Hypothalamus (tissue), 51 donors: ENCODE measurements at places on chromosomes 2 and 18.

DNA sequence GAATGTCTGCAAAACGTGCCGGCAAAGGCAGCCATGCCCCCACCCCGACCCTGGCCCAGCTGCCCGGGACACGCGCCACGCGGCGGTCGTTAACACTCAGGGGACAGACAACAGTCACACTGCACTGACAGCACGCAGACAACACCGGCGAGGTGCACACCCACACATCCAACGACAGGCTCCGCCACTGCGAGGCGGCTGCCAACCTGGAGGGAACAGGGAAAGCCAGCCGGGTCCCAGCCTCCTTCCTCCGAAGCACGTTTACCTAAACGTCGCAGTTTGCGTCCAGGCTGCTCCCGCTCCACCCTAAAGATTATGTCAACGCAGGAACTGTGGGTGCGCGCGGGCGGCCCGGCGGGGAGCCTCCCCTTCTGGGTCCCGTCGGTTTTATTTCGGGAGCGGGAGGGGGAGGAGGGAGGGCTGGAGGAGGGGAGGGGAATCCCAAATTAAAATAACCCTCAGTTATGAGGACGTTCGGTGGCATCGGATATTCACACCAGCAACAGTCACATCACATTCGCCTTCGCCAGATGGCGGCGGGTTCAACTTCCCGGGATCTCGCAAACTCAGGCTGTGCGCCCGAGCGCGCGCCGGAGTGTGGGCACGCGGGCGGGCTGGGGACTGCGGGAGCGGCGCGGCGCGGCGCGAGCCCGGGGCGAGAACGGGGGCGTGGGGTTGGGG, 644 bp downstream of the PTGR3 start:
- peak; percentile 36 for DNase-seq

DNA sequence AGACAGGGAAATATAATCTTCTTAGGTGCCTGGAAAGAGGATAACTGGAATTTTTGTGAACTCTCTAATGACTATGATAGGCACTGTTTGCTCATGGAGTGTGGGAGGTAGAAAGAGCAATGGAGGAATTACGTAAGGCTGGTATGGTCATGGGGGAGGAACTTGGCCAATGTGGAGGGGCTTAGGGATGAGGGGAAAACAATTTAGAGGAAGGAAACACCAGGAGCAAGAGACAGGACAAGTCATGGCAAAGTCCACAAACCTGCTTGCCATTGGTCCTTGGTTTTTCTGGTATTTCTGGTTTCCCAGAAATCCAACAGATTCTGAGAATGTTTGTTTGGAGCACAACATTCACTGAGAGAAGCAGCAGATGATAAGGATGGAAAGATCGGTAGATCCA, 274.2 kb downstream of the DYSF start:
- DNase-seq = no peak

- peak; percentile 79 for DNase-seq
These were observed 945.0 kb upstream of the CRIM1 start for GRCh38 chr2:35410431-35411061.

- DNase-seq = no peak
These were observed 62.6 kb downstream of the NBAS start for GRCh38 chr2:15498554-15498953.

DNA sequence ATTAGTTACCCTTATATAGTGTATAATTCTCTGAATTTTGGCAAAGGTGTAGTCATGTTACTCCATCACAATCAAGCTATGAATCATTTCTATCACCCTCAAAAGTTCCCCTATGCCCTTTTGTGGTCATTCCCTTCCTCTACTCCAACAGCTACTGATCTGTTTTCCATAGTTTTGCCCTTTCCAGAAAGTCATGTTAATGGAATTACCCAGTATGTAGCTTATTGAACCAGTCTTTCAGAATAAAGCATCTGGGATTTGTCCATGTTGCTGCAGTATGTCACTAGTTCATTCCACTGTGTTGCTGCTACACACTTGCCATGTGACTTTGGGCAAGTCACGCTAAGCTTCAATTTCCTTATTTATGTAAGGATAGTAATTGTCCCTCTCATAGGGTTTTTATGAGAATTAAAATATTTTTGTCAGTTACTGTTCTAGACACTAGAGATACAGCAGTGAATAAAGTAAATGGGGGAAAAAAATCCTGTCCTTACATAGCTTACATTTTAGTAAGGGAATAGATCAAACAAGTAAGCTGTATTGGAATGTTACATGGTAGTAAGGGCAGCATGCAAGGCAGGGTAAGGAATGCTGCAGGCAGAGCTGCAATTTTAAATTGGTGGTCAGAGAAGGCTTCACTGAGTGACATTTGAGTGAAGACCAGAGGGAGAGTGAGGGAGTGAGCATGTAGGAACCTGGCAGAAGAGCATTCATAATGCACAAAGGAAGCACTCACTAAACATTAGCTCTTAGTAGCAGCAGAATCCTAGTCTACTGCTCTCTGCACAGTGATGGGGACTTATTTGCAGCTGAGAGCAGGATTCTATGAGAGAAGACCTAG, 80.3 kb upstream of the TSPYL6 start:
- no peak for DNase-seq

DNA sequence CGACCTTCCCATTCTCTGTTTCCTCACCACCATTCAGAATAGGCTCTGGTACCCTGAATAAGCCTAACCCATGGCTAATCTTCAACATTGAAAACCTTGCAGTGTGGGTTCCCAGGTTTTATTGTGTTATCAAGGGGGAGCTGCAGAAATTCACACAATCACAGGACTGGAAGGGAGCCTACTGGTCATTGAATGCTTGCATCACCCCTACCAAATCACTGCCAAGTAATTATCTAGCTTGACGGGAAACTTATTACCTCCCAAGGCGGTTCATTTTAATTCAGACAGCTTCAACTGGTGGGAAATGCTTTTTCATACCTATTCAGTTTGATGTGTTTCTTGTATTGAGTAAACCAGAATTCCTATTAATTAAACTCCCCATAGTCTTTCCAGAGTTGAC, 33.6 kb upstream of the EFEMP1 start:
- no peak for DNase-seq

- peak; percentile 61 for DNase-seq
These were observed 47.6 kb upstream of the GPC1 start for GRCh38 chr2:240387669-240388358.

DNA sequence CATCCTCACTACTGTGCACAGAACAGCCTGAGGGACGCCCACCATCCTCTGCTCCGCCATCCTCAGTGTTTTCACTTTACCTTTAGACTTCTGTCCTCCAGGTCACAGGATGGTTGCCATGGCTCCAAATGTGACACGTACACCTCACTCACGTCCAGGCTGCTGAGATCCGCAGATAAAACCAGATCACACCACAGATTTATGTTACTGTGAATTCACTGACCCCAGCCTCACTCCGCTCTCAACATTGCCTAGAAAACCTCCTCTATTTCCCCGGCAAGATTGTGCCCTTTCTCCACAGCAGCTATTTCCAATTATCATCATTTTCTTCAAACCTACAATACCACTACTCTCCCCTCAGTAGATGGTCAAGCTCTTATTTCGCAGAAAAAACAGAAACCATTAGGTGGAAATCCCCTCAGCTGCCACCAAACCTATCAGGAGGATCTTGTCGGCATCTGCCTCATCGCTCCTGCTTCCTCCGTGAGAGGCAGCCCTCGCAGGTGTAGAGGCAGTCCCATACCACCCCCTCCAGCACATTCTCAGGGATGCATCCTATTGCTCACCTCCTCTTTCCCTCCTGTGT, 49.8 kb upstream of the SLC1A4 start:
- no peak for DNase-seq

- no peak for DNase-seq
These were observed 293.8 kb upstream of the CHAC2 start for GRCh38 chr2:53473775-53474311.

- no peak for DNase-seq
These were observed 61.8 kb downstream of the NRP2 start for GRCh38 chr2:205744074-205744591.

DNA sequence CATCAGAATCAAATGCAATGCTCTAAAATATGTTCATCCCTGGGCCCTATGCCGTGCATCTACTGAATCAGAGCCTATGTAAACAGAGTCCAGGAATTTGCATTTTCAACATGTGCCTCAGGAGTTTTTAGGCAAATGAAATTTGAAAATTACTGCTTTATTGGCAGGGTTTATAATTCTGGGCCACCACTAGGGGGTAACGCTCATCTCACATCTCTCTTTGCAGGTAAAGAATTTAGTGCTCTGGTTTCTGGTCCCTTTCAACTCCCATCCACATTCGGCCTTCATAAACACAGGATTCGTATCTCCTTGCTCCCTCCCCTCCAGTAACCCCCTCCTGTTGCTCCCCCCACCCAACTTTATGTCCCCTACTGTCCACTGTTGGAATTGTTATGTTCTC, 49.3 kb downstream of the LYPD6B start:
- no peak for DNase-seq

DNA sequence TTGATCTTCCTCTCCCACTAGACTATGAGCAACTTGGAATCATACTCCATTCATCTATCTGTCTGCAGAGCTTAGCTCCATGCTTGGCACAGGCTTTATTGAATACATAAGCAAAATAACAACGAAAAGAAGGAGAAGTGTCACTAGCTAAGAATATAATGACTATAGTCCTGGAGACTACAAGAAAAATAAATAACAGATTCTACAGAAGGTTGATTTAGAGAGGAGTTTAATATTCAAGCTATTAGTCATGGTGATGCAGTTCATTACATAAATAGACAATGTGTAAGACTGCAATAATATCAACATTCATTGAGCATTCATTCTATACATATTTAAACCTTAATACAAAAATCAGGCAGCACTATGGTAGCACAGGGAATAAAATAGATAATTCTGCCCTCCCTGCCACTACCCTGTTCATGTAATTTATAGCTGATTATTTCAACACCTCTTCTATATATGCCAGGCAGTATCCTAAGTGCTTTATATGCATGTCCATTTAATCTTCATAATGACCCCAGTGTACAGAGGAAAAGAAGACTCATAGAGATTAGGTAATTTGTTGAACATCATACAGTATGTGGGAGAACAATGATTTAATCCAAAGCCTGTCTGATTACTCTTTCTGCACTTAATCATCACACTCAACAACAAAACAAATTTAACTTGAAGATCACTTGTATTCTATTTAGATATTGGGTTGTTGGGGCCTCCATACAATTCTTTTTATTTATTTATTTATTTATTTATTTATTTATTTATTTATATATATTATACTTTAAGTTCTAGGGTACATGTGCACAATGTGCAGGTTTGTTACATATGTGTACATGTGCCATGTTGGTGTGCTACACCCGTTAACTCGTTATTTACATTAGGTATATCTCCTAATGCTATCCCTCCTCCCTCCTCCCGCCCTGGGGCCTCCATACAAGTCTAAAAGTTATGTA, 165.3 kb downstream of the RNF152 start:
- DNase-seq = no peak

DNA sequence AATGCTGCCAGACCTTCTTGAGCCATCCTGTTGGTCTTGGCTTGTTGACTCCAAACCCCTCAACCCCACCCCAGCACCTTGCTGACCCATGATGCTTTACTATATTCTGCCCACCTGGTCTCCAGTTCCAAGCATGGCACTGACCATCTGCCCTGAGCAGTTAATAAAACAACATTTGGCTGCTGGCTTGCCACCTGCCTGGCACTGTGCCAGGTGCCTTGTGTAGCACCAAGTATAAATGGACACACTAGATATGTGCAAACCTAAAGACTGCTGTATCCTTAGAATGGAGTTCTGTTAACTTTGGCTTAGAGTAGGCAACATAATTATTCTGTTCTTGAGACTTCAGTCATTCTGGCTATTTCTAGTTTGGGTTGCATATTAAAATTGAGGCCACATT, 91.4 kb downstream of the ACSL3 start:
- DNase-seq = no peak

GRCh38 chr2:224973112-224974016, 68.9 kb downstream of the DOCK10 start:
- DNase-seq = no peak

- peak; percentile 78 for DNase-seq
These were observed at the start of gene ALK for GRCh38 chr2:29921560-29921915. Gene ALK, minus strand, starts transcription at chr2:29921586. Its CDS starts 927 bp downstream, at chr2:29920659.
